Stimulated activated CD8-positive, alpha-beta memory T cell treated with anti-CD3 and anti-CD28 coated beads, Interleukin-2, amount 100 ng/mL, for 1 hour (primary cell): ENCODE measurements at places on chromosomes 1 and 21.

- DNase-seq = no peak
Observed at GRCh38 chr1:2050461-2050792, 216 bp downstream of the PRKCZ start.

- DNase-seq = no peak
Observed at GRCh38 chr1:7616953-7617352, 154.1 kb upstream of the VAMP3 start.

- DNase-seq = no peak
Observed at GRCh38 chr21:41070284-41070683, 97.7 kb upstream of the BACE2 start.

- no peak for DNase-seq
Observed at GRCh38 chr1:31562707-31563360, 13.5 kb upstream of the TINAGL1 start.

- DNase-seq = no peak
Observed at GRCh38 chr1:236673289-236673919, 12.9 kb upstream of the ACTN2 start.

GRCh38 chr21:41317458-41317857, 857 bp downstream of the FAM3B start:
- no peak for DNase-seq

GRCh38 chr1:152110860-152111514, 4.3 kb downstream of the TCHH start:
- no peak for DNase-seq

DNA sequence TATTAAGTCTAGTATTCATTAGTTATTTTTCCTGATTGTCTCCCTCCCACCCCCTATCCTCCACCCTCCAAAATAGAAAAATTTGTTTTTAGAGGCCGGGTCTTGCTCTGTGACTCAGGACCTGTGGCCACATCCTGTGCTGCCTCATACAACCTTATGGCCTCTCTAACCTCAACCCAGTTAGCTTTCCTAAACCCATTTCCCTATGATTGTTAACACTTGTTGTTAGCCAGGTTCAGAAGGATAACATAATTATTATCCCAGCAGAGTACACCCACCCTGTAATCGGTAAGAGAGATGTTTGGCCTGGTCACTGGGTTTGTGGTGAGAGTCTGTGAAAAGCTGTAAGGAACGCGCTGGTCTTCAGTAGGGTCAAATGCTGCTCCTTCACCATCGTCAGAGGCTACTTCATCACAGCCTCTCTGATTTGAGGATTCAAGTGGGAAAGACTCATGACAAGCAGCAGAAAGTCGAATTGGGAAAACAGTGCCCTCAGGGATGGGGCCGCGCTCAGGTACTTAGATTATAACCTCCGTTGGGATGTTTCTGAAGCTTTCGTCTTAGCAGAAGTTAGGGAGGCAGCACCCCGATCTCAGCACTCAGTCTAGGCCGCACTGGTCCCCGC, 35.9 kb upstream of the HMGN1 start:
- no peak for DNase-seq

GRCh38 chr1:114551400-114551799, 30.0 kb downstream of the BCAS2 start:
- DNase-seq = no peak

DNA sequence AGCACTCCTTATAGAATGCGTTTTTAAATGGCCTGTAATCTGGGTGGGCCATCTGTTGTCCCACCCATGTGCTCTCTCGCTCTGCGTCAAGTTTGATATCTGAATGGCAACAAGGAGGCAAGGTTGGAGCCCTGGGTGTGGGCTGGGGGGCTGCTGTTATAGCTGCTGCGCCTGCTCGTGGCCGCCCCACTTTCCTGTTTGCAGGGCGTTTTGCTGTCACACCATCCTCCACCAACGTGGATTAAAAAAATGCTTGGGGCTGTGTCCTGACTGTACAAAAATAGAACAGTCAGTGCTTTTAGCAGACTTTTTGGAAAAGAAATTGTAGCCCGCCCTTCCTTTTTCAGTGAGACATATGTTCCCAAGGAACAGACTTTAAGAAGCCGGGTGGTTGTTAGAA, 25.4 kb downstream of the UMODL1 start:
- no peak for DNase-seq

DNA sequence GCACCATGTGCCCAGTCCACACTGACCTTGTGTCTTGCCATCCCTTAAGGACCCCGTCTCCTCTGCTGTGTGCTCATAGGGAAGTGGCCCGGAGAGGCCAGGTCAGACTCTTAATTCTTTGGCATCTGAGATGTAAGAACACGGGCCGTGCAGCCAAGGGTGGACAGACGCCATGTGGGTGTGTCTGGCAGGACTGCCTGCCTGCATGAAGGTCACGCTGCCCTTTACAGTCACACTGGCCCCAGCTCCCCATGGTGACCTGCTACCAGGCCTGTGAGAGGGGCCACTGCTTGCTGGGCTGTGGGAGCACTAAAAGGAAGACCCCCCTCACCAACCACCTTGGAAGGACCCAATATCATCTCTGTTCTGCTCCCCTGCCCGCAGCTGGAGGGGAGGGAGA, 17.7 kb downstream of the DHRS3 start:
- no peak for DNase-seq

GRCh38 chr1:8182034-8182761, 135.7 kb upstream of the SLC45A1 start:
- no peak for DNase-seq

DNA sequence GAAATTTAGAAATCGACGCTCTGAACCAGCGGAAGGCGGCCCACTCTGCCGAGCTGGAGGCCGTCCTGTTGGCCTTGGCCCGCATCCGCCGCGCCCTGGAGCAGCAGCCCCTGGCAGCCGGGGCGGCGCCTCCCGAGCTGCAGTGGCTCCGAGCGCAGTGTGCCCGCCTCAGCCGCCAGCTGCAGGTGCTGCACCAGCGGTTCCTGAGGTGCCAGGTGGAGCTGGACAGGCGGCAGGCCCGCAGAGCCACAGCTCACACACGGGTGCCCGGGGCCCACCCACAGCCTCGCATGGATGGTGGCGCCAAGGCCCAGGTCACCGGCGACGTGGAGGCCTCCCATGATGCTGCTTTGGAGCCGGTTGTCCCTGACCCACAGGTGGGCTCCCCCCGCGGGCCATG, 47.0 kb upstream of the DIP2A start:
- DNase-seq = no peak

DNA sequence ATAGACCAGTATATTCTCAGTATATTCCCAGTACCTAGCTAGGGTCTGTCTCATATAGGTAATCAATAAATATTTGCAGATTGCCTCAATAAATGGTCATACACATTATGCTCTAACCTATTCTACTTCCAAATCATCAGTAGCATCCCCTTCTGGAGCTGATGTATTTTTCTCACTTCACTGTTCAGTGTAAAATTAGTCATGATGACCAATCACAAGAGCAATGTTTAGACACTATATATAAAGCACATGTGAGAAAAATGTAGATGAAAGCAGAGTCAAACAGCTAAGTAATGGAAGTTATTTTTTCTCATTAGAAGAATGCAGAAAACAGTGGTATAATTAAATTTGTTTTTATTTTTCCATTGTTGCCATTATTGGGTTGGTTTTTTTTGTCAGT, 34.7 kb downstream of the EPRS1 start:
- DNase-seq = no peak

DNA sequence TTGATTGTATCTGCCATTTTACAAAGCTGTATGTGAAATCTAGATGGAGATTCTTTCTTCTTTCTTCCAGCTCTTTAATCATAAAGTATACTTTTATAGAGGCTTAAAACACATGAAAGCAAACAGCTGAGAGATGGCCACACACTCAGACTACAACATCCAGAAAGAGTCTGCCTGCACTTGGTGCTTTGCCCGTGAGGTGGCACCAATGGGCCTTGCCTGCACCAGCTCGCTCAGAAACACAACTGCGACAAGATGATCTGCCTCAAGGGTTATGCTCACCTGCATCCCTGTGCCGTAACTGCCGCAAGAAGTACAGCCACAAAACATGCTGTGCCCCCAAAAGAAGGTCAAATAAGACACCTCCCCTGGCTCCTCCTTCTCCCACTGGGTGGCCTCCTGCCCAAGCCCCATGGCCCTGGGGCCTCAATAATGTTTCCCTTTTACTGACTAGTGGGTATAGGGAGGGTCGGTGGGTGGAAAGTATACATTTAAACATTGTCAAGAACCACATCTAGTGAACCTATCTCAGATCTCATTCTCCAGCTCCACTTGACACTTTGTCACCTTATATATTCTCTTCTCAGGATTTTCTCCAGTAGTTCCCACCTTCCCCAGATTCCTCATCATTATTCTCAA, 66.7 kb upstream of the ANGPTL3 start:
- DNase-seq = no peak

DNA sequence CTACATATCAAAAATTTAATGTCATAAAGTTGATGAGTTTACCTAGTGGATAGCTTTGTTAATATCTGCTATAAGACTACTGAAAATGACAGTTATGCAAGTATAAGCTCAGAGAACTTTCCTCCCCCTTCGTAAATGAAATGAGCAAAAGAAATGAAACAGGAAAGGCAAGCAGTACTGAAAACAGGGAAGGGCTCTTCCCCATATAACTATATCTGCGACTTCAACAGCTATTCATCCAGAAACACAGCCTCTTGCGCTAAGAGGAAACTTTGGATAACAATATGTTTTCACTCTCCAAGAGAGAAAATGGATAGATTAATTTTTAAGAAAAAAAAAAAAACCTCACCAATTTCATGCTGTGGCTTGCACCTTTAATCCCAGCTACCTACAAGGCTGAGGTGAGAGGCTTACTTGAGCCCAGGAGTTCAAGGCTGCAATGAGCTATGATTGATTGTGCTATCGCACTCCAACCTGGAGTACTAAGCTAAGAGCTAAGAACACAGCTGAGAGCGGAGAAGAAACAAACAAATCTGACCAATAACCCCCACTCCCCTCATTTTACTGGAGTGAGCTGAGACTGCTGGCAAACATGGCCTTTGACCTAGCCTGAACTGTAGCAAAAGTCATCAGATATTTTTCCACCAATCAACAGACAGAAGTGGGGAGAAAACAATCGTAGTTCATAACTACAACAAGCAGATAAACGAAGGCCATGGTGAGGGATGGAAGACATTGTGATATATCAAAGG, 29.0 kb downstream of the METTL18 start:
- no peak for DNase-seq

- DNase-seq = no peak
Observed at GRCh38 chr1:66439031-66439740, 94.8 kb upstream of the SGIP1 start.

DNA sequence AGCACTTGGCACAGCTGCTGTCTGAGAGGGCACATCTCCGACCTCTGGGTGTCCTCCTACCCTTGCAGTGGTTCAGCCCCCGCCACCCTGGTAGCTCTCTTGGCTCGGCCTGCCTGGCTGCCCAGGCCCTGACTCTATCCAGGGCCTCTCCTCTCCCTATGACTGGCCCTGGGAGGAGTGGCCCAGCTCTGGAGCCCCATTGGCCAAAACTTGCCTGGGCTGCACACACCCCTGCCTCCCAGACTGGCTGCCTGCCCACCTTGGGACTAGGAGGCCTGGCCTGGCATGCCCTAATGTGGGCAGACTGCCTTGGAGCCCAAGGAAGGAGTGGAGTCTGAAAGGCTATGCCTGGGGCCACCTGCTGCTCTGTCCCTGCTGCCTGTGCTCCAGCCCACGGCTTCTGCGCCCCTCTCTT, 33.6 kb downstream of the ACOT11 start:
- DNase-seq = no peak

- DNase-seq = no peak
Observed at GRCh38 chr1:69686367-69686984, 118.8 kb downstream of the LRRC7 start.

- DNase-seq = no peak
Observed at GRCh38 chr1:186849271-186849671, 20.5 kb downstream of the PLA2G4A start.

- no peak for DNase-seq
Observed at GRCh38 chr1:236759252-236759859, 35.7 kb upstream of the MTR start.

DNA sequence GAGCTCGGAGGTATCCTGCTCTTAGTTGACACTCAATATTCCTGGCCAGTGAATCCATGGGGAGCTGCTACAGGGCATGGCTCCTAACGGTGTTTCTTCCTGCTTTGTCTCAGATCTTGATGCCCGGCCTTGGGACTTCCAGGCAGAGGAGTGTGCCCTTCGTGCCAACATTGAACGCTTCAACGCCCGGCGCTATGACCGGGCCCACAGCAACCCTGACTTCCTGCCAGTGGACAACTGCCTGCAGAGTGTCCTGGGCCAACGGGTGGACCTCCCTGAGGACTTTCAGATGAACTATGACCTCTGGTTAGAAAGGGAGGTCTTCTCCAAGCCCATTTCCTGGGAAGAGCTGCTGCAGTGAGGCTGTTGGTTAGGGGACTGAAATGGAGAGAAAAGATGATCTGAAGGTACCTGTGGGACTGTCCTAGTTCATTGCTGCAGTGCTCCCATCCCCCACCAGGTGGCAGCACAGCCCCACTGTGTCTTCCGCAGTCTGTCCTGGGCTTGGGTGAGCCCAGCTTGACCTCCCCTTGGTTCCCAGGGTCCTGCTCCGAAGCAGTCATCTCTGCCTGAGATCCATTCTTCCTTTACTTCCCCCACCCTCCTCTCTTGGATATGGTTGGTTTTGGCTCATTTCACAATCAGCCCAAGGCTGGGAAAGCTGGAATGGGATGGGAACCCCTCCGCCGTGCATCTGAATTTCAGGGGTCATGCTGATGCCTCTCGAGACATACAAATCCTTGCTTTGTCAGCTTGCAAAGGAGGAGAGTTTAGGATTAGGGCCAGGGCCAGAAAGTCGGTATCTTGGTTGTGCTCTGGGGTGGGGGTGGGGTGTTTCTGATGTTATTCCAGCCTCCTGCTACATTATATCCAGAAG, 16.7 kb downstream of the ALX3 start:
- peak; percentile 40 for DNase-seq

DNA sequence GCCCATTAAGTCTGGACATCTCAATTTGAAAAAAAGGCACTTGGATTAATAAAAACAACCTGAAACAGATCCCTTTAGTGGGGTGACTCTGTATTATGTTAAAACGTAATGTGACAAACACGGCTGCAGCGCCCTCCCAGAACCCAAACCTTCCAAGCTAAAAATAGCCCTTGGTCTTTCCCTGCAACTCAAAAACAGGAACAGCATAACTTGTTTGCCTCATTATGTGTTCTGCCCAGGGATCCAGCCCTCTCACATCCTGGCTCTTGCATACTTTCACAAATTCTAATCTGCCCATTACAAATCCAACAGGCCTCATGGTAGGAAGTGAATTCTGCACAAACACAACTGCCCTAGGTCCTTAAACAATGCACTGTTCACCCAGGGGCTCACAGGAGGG, 94.7 kb upstream of the GADD45A start:
- DNase-seq = no peak

DNA sequence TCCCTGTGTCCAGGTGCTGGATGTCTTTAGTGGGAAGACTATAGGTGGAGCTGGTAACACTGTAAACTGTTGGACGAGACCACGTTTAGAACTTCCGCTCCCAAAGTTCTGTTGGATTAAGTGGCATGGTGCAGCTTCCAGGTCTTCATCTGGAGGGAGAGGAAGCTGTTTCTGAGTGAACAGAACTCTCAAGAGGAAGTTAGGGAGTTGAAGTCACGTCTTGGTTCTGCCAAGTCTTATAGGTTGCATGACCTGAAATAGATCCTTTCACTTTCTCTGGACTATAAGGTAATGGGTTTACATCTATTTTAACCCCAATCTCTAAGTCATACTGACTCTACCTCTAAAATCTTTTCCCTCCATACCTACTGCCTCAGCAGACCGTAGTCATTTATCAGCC, 97.4 kb upstream of the TNR start:
- DNase-seq = no peak

GRCh38 chr1:208343226-208343625, 99.0 kb upstream of the PLXNA2 start:
- no peak for DNase-seq

GRCh38 chr1:92486251-92487077, at the start of gene GFI1:
TSS of gene GFI1 (minus strand) at chr1:92486925. CDS start at chr1:92483487, 3,438 bp downstream.
- DNase-seq = peak; percentile 36
